ENCODE measurements at places on chromosomes 13 and 19.

DNA sequence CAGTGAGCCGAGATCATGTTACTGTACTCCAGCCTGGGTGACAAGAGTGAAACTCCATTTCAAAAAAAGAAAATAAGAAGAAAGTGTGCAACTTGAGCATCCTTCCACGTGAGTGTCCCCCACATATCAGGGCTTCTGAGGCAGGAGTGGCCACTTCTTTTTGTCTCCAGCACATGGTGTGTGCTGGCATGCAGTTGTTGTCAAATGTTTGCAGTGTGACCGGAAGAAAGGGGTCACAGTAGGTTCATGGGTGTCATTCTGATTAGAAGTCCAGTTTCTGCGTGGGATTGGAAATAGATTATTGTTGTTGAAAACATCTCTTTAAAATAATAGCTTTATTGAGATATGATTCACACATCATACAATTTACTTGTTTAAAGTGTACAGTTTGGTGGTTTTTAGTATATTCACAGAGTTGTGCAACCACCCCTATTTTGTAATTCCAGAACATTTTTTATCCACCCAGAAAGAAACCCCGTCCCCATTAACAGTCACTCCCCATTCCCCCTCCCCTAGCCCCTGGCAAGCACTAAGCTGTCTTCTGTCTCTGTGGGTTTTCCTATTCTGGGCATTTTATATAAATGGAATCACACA lies 2.2 kb downstream of the CRTC1 start:
- no peak for DNase-seq

DNA sequence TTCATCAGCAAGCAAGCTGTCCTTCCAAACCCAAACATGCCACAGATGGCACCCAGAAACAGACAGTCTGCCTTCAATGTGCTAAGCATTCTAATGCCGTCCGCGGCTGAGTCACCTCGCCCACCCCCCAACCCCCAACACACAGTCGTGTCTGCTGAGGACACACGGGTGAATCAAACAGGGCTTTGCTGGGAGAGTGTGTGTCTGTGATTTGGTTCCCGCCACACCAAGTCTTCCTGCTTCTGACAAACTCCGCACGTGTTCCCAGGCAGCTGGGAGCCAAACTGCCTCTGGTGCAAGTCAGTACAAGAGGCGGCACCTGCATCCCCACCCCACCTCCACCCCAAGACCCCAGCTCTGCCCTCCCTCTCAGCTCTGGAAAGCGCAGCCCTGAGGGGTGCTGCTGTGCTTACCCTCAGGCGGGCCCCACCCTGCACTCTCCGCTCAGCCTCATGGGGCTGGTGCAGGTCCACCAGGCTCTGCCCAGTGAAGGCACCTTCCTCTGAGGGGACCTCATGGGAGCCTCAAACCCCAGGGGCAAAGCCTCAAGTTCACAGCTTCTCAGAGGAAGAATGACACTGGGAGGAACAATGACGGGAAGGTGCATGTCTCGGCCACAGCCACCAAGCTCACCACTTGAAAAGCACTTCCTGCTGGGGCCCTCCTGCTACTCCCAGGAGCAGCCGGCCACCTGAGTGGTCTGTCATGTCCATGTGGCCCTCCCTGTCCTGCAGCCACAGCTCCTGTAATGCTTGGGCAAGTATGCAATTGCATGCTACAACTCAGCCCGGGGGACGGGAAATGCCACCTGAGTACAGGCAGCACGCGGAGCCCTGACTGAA lies 15.0 kb upstream of the SLC35E1 start:
- no peak for DNase-seq

DNA sequence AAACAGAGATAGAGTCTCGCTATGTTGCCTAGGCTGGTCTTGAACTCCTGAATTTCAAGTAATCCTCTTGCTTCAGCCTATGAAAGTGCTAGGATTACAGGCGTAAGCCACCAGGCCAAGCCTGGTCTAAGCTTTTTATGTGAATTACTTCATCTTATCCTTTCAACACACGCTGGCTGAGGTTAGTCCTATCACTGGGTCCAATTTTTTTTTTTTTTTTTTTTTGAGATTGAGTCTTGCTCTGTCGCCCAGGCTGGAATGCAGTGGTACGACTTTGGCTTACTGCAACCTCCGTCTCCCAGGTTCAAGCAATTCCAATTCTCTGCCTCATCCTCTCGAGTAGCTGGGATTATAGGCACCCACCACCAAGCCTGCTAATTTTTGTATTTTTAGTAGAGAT lies 10.4 kb downstream of the MYO1F start:
- DNase-seq: no peak

DNA sequence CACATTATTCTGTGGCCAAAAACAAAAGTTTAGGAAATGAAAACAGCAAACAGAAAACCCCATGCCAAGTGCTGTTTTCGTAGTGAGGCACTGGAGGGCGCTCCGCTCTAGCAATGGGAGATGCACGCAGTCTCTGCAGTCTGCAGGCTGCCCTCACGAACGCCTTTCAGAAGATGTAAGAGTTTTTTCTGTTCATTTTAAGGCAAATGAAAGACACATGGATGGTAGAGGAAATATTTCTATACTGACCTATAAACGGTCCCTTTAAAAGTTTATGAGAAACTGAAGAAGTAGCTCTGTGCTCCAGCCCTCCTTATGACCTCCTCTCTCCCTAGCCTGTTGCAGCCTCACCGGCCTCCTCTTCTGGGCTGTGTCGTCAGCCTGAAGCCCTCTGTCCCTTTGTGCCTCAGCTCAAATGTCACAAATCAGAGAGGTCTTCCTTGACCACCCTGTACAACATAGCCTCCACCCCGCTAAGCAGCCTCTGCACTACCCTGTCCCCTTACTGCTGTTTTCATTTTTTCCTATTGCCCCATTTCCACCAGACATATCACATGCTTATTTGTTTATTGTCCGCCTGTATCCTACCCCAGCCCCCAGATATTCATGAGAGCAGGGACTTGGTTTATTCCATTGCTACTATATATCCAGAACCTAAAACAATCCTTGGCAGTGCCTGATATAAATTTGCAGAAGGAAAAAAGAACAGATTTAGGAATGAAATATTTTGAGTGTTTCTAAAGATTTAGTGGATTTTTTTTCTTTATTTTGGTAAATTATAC lies 116.4 kb downstream of the TM9SF2 start:
- peak; percentile 1 for DNase-seq

DNA sequence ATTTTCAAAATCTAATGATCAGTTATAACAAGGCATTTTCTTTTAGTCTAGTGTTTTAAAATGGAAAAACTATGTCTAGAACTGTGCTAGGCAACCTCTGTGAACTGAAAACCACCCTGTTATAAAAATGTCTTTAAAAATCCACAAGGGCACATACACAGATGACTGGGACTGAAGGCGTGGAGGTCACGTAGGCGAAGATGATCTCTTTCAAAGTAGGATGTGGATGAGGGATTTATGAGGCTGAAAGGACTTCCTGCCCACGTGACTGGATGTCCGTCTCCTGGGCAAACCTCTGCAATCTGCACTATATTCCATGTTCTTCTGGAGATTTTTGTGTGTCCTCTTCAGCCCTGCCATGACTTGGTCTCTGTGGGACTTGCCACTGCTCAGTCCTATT lies 84.2 kb upstream of the ZNF536 start:
- no peak for DNase-seq

DNA sequence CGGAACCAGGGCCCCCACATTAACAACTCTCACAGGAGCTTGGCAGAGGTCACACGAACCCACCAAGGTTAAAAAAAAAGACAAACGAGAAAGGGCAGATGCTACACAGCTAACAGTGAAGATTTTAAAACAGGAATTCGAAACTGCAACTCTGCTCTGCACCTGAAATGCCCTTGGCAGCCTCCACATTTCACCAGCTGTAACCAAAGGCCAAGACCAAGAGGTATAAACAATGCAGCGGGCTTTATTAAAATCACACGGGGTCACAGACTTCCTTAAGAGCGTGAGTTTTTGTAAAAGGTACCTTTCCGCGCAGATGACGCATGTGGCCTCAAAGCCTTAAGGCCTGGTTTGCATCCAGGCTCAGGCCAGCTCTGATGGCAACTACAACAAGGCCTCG lies 88.2 kb downstream of the STK24 start:
- no peak for DNase-seq

DNA sequence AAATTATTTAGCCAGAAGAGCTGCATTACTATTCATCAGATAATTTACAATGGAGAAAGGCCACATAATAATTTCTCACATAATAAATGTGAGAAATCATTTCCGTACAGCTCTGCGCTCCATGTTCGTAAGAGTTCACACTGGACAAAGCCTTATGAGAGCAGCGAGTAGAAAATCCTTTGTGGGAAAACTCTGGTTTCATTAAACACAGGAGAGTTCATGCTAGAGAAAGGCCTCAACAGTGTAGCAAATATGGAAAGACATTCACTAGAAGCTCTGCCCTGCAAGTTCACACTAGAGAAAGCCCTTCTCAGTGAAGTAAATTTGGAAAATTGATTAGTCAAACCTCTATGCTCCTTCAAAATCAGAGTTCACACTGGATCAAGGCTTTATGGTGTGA lies 8.4 kb downstream of the ZNF776 start:
- DNase-seq: no peak

- DNase-seq: no peak
Measured at GRCh38 chr19:584240-585001, 5.3 kb upstream of the HCN2 start.

DNA sequence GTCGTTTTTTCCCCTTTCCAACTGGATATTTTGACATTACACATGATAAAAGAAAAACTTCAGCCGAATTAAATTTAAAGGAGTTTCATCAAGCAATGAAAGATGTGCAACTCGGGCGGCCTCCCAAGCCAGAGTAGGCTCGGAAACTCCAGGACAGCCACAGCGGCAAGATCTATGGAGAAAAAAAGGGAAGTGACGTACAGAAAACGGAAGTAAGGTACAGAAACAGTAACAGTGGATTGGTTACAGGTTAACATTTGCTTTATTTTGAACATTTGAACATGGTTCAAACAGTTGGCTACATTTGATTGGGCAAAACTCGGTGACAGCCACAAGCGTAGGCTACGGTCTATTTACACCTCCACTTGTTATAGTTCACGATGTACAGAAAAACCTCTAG lies 30.5 kb upstream of the FAM124A start:
- DNase-seq: no peak

- no peak for DNase-seq
Measured at GRCh38 chr13:108326309-108326708, 56.8 kb downstream of the TNFSF13B start.

- DNase-seq: no peak
Measured at GRCh38 chr13:113939129-113939943, 34.5 kb downstream of the C13orf46 start.

DNA sequence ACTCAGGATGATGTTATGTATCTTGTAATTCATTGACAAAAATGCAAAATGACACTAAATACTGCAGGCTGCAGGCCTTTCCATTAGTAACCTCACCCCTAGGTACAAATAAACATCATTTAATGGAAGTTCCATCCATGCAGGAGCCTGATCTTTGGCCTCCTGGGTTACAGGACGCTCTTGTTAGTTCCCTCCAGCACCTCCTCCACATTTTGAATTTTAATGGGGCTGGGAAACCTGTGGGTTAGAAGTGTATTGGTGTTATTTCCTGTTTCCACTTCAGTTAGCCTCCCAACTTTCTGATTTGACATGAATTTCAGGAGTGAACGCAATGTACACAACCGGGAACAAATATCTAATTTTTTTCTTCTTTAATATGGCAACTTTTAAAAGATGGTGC lies 237.1 kb upstream of the ARGLU1 start:
- DNase-seq: no peak

DNA sequence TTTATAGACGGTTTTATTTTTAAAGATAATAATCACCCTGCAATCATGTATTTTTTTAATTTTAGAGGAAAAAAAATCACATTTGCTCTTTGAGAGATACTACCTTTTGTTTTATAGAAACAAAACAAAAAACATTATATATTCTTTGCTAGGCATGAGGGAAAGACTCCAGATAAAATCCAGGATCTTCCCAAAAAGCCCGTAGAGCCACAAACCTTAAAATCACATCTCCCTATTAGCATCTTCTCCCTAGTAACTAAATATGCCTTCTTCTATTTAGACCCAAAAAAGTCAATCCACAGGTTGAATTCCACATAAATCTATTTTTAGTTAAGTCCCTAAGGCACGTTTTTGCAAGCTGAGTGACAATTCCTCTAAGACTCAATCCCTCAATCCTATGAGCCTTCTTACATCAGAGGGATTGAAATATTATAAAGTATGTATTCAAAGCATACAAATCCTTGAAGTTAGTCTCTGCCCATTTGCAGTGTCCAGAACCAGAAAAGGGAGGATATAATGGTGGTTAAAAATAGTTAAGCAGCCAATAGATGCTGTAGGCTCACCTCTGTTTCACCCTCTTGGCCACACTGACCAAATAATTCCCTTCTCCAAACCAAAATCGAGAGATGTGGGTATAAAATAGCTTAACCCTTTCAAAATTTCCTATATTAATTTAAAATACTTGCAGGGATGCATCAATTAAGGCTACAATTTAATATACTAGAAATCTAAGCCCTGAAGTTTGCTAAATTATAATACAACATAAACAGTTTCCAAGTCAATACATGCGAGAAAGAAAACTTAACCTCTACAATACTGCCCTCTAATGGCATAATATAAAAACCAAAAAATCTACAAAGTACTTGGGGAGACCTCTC lies 64.0 kb downstream of the SERP2 start:
- no peak for DNase-seq

DNA sequence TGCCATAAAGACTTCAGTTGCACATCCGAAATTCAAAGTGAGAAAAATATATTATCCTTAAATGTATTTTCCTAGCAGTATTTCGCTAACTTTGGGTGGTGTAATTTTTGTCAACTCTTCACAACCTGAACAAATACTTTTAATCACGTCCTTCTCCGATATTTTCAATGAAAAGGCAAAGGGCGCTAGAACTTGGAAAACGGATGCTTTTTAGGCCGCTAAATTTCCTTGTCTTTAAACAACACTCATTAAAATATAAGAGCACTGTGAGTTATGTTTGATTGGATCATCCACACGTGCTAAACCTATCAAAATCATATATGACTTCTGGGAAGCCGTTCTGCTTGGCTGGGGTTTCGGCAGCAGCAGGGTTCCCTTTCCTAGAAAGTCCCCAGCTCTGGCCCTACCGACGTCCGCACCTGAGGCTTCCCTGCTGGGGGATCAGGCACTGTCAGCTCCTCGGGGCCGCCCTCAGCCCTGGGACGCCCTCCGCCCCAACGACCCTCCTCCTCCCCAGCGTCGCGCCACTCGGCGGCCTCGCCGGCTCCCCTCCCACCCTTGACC lies 462 bp upstream of the MPHOSPH8 start:
- DNase-seq: no peak

GRCh38 chr19:48530066-48530720 lies 18.6 kb upstream of the LMTK3 start:
- DNase-seq: no peak

- DNase-seq: no peak
Measured at GRCh38 chr13:77776704-77777103, 79.2 kb downstream of the SLAIN1 start.

GRCh38 chr13:112842931-112843391 lies 126.1 kb upstream of the MCF2L start:
- no peak for DNase-seq

- no peak for DNase-seq
Measured at GRCh38 chr19:44707794-44708193, 8.8 kb downstream of the CEACAM16 start.

- DNase-seq: no peak
Measured at GRCh38 chr13:25946321-25946720, 105.5 kb downstream of the SHISA2 start.

GRCh38 chr13:33271759-33272158 lies 13.8 kb downstream of the STARD13 start:
- no peak for DNase-seq

Data from amniotic stem cell (primary cell).